ENCODE measurements at places on chromosomes 12 and 14.
A peak's percentile ranks its signal among the peaks of the same experiment; 100 is the strongest.

GRCh38 chr14:26601856-26602255 is 4.0 kb upstream of the NOVA1 start:
- no peak for DNase-seq

GRCh38 chr12:67449591-67450052 is 180.5 kb downstream of the CAND1 start:
- DNase-seq, result no peak

DNA sequence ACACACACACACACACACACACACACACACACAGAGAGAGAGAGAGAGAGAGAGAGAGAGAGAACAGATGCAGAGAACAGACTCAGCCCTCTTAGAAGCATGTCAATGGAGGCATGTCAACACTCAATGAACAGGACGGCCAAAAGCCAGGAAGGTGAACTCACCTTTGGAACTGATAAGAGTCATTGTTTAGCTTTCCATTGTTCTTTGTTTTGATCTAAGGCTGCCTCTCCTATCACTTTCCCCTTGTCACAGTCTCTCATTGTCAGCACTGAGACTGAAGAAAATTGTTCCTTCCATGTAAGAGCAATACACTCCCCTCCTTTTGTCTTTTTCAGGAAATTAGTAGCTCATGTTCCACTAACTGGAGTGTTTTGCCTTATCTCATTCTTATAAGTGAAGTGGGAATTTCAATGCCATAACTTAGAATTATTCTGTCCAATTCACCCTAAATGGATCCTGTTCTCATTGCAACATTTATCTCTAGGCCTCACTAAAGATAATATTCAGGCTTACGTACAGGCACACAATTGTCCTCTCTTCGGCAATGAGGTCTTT is 218.0 kb downstream of the DUSP6 start:
- no peak for DNase-seq

GRCh38 chr12:116607039-116607438 is 47.9 kb downstream of the MAP1LC3B2 start:
- no peak for DNase-seq

- DNase-seq, result no peak
Observed at GRCh38 chr12:118689793-118690192, 291.5 kb upstream of the SRRM4 start.

- peak; percentile 66 for DNase-seq
Observed at GRCh38 chr12:68481181-68481941, 129.3 kb upstream of the RAP1B start.

GRCh38 chr12:19131025-19131444 is 1.5 kb downstream of the PLEKHA5 start:
- peak; percentile 13 for DNase-seq

GRCh38 chr14:102159841-102160240 is 20.1 kb downstream of the WDR20 start:
- no peak for DNase-seq

DNA sequence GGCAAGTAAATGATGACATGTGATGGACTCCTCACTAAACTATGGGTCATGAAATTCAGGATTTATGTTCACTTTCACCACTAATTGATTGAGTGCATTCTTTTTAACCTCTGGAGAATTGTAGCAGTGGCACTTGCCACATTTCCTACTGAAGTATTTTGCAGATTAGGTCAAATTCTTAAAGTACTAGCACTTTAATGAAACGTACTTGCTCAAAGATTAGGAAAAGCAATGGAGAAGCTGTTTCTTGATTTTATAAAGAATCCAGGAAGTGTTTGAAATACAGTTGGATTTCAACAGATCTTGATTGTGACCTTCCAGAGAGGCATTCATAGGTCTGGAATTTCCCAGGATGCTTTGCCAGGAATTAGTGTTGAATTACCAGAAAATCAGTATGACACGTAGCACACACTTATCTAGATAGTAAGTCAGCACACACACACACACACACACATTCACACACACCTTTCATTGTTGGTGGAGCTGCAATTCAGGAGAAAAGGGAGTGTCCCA is 162.6 kb downstream of the MYRFL start:
- DNase-seq, result peak; percentile 96

DNA sequence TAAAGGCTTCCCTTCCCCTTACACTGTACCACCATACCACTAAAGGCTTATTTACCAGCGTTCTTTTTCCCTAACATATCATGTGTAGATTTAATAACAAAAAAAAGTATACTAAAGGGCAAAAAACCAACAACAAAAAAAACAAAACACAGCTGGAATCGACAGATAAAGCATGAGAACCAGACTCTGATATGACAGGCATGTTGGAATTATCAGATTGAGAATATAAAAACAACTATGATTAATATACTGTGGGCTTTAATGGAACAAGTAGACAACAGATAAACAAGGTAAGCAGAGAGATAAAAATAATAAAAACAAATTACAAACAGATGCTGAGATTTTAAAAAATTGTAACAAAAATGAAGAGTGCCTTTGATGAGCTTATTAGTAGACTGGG is 754.1 kb upstream of the MDGA2 start:
- no peak for DNase-seq

DNA sequence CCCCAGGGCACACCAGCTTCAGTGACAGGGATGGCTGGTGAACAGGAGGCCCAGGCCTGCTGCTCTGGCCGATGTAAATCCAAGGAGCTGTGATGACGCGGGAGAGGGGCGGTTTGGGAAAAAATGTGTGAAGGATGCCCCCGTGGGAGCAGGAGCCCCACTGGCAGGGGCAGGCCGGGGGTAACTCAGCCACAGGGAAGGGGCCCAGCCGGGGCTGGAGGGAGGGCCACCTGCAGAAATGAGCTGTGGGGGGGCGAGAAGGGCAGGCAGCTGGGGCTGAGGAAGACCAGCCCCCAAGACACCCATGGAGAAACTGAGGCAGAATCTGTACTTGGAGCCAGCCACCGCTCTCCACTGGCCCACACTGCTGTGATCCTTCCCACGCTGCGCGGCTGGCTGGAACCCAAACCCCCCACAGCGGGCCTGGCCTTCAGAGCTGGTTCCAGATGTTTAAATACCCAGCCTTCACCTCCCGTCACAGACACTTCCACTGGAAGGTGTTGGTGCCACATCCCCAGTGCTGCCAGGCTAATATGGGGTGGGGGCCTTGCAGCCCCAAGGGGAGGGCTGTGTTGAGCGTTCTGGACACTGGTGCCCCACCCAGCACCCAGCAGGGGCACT is 28.5 kb upstream of the ANKRD9 start:
- DNase-seq, result no peak

GRCh38 chr12:1655225-1655788 is 26.3 kb downstream of the WNT5B start:
- no peak for DNase-seq

DNA sequence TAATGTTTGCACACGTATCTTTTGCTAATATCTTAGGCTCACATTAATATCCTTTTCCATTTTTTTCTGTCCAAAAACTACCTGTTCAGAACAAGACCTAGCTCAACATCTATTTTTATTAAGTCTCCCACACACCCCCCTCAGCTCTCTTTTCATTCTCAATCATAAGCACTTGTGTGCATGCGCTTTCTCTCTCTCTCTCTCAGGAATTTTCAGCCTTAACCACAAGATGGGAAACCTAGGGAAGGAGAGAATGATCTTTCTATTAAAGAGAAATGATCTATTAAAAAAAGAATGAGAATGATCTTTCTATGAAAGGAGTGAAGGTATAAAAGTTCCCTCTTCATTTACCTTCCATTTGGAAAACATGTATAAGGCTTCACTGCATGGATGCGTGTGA is 39.7 kb upstream of the AP4S1 start:
- peak; percentile 18 for DNase-seq

DNA sequence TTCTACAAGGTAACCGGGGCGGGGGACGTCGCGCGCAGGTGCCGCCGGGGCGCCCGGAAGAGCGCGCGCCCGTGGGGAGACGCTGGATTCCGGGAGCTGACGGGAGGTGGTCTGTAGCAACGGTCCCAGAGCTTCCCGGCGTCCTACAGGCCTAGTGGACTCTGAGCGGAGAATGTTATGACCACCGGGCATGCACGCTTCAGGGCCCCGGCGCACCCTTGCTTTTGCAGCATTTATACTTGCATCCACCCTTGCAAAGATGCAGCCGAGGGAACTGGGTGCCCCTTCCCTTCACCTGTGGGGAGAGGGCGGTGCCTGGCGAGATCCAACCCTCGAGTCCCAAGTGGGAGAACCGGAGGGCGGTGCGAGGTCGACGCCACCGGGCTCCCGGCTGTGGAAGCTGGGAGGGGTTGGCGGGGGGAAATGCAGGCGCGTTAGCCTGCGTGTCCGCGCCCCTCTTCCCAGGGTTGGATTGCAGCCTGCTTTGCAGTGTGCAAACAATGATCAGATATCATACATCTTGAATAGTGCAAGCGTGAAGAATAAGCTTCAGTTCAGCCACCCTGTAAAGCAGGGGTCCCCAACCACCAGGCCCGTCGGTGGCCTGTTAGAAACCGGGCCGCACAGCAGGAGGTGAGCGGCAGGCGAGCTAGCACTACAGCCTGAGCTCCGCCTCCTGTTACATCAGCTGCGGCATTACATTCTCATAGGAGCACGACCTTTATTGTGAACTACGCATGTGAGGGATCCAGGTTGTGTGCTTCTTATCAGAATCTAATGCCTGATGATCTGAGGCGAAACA is 576 bp downstream of the ERP29 start:
- peak; percentile 79 for DNase-seq

GRCh38 chr12:2792671-2793500 is 1.9 kb upstream of the FKBP4 start:
- DNase-seq, result no peak

DNA sequence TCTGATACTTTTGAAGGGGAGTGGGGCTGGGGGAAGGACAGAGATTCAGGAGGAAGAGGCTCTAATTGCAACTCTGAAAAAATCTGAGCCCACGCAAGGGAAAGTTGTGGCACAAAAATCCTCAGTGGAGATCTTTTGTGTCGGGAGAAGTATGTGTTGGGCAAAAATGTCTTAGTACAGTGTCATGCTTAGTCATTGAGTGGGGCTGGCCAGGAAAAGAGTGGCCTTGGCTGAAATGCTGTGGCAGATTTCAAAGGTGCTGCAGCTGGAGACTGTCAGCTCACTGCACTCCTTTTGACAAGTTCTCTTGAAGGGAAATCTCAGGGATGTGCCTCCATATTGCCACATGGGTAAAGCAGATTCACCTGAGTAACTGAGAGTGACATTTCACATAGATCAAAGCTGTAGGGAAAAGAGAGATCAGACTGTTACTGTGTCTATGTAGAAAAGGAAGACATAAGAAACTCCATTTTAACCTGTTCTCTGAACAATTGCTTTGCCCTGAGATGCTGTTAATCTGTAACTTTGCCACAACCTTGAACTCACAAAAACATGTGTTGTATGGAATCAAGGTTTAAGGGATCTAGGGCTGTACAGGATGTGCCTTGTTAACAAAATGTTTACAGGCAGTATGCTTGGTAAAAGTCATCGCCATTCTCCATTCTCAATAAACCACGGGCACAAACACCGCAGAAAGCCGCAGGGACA is 36.0 kb upstream of the GLIPR1 start:
- peak; percentile 72 for DNase-seq

GRCh38 chr12:601976-602699 is 61.1 kb downstream of the NINJ2 start:
- no peak for DNase-seq

- DNase-seq, result no peak
Observed at GRCh38 chr12:40681148-40681547, 11.1 kb upstream of the CNTN1 start.

DNA sequence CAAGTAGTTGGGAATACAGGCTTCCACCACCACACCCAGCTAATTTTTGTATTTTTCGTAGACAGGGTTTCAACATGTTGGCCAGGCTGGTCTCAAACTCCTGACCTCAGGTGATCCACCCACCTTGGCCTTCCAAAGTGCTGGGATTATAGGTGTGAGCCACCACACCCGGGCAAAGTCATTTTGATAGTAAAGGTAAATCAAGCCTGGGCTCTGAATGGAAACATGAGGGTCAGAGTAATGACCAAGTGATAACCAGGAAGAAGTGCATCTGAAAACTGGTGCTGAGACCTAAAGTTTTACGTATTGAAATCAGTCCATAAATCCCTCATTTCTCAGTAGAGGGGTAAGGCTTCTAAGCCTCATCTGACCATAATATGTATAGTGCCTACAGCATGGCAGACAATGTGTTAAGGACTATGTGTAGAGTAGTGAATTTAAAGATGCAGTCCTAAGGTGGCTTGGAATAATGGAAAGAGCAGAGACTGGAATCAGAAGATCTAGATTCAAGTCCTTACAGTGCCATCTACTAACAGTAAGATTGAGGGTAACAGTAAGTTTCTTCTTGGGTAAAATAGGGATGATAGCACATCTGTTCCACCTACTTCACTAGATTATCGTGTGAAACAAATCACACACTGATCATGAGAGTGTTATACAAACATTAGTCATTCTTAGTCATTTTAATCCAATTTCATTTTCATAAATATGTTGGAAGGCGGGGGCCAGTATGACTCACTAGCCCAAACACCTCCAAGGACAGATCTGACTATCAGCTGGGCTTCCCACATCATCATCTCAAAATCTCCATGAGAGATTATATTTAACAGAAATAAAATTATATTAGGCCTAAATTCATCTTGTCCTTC is 11.2 kb downstream of the MAP4K5 start:
- DNase-seq, result peak; percentile 87

DNA sequence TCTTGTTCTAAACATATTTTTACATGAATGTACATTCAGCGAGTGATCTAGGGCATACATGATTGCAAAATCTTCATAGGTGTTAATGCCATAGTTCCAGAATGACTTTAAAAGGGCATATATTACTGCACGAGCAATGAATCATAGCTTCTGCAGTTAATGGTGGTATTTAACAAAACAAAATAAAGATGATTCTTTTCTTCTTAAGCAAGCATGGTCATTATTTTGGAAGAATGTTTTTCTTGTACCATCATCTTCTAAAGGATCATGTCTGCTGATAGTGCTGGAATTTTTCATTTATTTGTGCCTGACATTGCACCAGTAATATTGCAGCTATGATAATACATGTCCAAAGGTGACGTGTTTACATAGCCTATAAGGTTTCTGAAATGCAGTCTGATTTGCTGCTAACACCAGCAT is 388.6 kb downstream of the CCDC91 start:
- peak; percentile 63 for DNase-seq

DNA sequence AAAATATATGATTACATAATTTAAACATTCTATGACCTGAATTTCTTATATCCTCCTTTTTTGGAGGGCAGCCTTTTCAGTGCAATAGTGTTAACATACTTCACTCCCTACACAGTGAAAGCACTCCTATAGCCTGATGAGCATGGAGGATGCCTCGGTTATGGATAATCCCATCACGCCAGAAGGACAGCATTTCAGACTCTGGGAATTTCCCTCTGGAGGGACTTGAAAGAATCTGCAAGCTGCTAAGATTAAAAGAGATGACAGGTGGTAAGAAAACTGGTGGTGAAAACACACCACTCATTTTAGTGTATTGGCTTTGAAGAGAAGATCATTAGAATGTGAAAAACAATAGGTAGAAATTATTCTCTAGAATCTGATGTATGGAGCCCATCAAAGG is 99.3 kb upstream of the LMNTD1 start:
- no peak for DNase-seq

DNA sequence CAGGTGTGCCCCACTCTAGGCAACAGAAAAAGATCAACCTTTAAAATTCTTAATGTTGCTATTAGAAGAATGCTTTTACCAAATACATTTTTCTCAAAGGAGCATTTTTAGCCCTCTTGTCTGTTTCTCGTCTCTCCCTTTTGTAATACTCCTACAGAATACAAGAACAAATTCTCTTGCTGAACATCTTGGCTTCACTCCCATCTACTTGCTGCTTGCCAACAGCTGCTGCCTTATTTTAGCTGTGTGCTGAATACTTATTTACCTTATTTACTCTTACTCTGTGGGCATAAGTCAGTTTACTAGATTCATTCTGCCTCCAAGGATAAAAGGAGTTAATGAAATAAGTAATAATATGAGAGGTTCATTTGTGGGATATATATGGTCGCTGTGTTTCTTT is 70.8 kb downstream of the POLR3B start:
- DNase-seq, result no peak
